Activated T-cell treated with anti-CD3 and anti-CD28 coated beads for 48 hours (primary cell): ENCODE measurements at places on chromosomes 4 and X.

- no peak for DNase-seq
Measured at GRCh38 chrX:138711399-138712347, at the start of gene FGF13. FGF13 (minus strand) TSS chrX:138711717; CDS start chrX:138711003, 714 bp downstream.

GRCh38 chr4:82261084-82261483 is 112.7 kb downstream of the HNRNPD start:
- no peak for DNase-seq

DNA sequence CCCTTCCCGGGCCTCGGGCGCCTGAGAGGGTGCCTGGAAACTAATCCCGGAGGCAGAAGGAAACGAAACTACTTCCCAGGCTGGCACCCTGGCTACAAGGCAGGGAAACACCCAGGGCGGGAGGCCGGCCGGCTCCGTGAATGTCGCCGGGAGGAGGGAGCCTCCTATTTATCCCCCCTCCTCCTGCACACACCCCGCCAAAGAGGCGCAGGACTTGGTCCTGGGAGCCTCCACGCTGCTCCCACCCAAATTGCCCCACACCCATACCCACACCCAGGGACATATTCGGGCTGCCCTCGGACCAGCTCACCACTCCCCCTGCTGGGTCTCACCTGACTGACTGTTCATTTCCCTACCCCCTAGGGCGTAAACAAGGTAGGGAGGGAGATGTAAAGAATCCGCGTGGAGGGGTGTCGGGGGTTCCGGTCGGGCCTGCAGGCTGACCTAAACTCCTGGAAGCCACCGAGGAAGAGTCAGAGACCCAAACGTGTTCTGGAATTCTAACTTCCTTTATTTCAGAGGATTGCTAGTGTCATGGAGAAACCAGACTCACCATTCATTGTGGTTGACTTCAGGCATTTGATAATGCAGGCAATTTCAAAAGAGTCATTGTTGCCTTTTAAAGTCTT is at the start of gene BTC:
BTC (minus strand) TSS at position 142 of the 629 bp plus-strand sequence. CDS start 198 bp downstream, outside the sequence.
- DNase-seq = no peak

DNA sequence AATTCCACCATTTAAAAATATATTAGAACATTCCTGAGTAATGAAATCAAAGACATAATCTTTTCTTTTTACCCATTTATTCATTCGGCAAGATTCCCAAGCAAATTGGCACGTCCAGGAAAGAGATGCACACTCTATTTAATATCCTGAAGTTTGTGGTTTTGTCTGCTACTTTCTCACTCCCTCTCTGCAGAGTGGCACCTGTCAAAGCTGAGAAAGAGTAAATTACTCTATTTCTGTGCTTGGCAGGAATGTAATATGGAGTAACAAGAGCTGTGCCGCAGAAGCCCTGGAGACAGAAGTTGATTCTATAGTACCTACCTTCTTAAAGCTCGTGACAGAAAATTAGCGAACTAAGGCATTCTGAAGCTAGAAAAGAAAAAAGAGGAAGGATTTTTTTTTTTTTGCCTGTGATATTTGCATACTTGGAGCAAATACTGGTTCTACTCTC is 5.5 kb downstream of the GSTCD start:
- no peak for DNase-seq

- DNase-seq = peak; percentile 44
Measured at GRCh38 chr4:108029016-108029720, 39.5 kb downstream of the HADH start.

GRCh38 chr4:28636971-28637370 is 1776.3 kb downstream of the STIM2 start:
- no peak for DNase-seq

GRCh38 chrX:68307769-68308168 is 125.5 kb downstream of the OPHN1 start:
- DNase-seq = no peak

DNA sequence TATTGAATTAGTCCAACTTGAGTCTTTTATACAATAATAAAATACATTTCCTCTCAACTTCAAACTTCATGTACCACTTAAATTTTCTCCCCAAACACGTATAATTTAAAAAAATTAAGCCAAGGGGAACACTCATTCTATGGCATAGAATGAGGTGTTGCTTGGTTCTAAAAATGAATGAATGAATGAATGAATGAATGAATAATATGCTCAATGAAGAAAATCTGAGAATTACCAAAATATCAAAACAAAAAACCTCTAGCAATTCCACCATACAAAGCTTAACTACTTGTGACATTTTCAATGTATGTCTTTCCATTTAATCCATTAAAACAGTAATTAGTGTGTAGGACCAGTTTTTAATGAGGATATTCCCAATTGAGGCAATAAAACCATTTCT is 62.7 kb upstream of the PLAC8 start:
- DNase-seq = no peak

DNA sequence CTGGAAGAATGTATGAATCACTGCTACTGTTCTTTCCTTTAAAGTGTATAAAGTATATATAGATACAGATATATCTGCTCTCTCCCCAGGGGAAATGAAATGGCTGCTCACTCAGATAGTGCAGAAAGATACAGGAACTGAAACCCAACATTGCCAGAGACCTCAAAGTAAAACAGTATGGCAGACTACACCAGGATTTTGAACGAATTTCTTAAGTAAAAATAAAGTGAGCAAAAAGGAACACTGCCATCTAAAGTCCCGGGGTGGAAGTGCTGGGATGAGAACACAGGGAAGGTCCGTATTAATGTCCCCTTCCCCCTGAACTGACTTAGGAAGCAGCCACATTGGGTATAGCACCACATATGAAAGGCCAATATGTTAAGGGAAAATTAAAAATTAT is 93.4 kb downstream of the TMA16 start:
- no peak for DNase-seq

- DNase-seq = no peak
Measured at GRCh38 chr4:37631551-37631950, 54.6 kb downstream of the RELL1 start.

GRCh38 chr4:37591349-37591748 is 94.8 kb downstream of the RELL1 start:
- no peak for DNase-seq

DNA sequence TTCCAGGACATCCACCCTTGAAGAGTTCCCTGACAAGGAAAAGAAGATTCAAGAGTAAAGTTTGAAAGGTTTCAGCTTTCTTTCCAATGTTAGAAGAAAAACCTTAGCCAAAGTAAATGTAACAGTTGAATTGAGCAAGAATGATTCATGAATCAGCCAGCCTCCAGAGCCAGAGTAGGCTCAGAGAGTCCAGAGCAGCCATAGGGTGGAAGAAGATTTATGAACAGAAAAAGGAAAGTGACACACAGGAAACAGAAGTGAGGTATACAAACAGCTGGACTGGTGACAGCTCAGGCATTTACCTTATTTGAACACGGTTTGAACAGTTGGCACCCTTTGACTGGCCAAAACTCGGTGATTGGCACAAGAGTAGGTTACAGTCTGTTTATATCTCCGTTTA is 63.2 kb downstream of the QDPR start:
- no peak for DNase-seq

GRCh38 chr4:35025152-35025834 is 1219.0 kb downstream of the ARAP2 start:
- DNase-seq = no peak

DNA sequence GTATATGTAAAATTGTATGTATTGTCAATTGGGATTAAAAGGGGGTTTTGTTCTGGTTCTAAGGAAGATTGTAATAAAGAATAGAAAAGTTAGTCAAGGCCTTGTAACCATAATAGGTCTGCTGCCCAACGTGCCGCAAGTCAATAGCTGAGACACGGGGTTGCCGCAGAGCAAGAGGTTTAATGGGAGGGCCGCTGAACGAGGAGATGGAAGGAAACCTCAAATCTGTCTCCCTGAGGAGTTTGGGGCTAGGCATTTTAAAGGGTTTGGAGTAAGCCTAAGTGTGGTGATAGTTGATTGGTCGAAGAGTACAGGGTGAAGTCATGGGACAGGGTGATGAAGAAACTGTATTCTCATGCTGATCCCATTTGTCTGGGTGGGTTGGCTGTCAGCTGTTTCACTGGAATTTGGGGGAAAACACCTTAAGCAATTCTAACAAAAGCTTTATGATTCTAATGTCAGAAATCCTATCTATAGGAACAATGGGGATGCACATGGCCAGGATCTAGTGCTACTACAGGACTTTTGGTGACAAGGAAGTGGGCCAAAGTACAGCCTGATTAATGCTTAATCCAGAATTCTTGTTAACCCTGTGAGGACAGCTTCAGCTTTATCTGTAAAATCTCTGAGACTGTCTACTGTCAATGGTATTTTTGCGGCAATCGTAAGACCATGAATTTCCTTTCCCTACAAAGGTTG is 86.9 kb downstream of the RELL1 start:
- DNase-seq = no peak

DNA sequence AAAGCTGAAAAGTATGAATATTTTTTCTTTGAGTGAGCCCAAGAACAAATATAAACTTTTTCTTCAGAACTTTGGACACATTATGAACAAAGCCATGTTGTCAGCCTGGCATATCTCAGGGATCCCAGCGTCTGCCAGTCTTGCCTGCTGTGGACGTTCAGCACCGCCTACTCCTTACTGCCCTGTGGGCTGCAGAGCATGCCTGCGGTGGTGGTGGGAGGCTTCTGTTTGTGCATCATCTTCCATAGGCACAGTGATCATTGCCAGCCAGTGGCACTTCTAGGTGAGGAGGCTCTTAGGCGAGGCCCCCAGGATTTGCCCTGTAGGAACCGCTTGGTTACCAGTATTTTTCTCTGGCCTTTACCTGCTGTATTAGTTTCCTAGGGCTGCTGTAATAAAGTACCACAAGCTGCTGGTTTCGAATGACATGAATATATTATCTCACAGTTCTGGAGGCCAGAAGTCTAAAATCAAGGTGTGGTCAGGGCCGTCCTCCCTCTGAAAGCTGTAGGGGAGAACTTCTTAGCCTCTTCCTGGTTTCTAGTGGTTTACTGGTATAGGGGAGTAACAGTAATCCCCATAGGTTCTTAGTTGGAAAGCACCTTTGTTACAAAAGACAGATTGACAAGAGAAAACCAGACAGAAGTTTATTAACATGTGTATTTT is 15.4 kb downstream of the ANXA3 start:
- DNase-seq = no peak

DNA sequence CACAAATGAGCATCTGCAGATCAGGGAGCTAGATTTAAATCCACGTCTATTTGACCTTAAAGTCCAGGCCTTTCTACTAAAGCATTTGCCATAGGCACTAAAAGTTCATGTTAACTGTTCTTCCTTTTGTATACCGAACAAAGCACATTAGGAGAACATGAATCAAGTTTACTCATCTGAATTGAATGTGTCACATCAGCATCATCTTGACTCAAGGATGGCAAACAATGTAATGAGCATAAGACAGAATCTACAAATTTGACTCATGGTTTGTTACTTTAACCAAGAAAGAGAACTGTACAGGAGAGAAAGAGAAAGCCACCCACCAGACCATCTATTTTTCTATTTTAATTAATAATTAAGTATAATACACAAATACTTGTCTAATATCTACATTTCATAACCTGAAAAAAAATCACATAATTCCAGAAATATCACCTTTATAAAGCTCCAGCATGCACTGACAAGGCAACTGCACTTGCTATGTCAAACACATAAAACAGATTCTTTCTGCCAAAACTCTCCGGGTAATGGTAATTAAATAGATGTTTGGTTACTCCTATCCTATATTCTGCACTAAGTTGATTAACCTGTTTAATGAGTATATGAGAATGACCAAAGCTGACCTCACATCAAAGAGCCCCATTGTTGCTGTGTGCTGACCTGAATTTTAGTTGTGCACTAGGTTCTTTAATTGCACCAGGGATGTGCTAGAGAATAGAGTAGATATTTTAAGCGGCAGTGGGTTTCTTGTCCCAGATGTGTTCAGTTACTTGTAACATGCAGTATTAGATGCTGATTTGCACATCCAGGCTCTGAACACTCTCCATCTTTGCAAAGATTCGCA is 42.5 kb upstream of the LEF1 start:
- no peak for DNase-seq

- DNase-seq = no peak
Measured at GRCh38 chr4:158767451-158767850, 1.4 kb upstream of the FNIP2 start.

GRCh38 chrX:69158166-69158980 is 6.9 kb downstream of the PJA1 start:
- no peak for DNase-seq

DNA sequence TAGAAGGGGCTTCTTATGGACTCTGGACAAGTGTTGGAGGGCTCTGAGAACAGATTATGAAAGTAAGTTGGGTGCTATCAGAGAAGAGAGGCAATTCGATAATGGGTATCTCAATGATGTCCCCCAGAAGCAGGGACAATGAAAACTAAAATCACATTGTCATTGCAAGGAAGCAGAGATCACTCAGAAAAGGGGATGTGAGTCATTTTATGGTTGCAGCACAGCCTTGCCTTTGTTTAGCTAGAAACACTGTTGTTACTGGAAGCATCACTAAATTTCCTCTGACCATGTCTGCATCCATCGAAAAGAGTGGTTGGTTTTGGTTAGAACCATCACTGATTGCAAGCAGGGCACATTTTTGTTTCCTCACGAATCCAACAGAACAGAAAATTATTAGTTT is 246.8 kb upstream of the NWD2 start:
- no peak for DNase-seq

DNA sequence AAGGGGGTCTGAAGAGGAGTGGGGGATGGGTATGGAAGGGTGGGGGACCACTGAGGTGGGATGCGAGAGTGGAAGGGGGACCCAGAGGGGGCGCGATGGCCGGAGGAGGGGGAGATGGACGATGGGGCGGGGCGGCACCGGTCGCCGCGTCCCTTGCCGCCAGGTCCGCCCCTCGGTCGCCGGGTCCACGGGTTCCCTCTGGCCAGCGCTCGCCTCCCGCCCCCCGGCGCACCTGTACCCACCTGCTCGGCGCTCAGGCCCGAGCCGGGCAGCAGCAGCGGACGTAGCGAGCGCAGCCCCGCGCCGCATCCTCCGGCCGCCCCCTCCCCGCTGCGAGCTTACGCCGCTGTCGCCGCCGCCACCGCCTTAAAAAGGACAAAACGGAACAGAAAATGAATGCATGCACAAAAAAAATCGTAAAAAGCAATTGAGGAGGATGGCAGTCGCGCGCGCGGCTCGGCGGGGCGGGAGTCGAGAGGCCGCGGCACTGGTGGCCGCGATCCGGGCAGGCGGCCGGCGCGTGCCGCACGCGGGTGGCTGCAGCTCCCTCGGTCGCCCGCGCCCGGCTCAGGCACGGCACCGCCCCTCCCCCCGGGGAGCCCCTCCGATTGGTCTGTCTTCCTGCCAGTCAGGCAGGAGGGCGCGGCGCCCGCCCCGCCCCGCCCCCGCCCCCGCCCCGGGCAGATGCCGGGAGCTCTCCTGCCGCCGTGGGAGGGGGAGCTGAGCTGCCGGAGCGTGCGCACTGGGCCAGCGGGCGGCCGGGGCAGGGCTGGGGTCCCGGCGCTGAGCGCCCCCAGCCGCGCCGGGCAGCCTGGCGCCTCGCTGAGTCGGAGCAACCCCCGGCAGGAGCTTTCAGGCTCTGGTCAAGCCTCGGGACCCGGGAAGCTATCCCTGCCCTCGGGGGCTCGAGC is at the start of gene JAKMIP1:
JAKMIP1 (minus strand) TSS at position 539 of the 911 bp plus-strand sequence. CDS start 87,699 bp downstream, outside the sequence.
- peak; percentile 82 for DNase-seq

DNA sequence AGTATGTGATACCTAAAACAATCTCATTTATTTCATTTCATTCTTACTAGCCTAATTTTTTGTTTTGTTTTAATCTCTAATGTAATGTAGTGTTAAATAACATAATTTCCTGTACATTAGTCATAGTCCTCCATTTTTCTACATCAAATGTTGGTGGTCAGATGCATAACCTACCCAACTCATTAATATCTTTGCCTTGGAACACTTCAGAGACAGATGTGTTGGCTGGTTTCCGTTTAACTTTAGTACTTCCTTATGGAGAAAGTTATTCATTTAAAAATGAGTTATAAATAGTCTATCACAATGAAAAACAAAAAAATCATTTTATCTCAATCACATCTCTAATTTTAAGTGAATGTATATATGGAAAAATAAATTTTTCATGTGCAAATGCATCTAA is 190.2 kb downstream of the ANTXR2 start:
- DNase-seq = no peak
